ENCODE measurements at places on chromosomes 4 and X. TPM values are rescaled to one million over a fixed set of nuclear protein-coding genes. Genes with fewer than 3 reads are reported as not detected.

Gene KLHL34
- 0.16 TPM for total RNA-seq

Gene HPGD
- 30.2 TPM for total RNA-seq

Gene NEXMIF
- 0.06 TPM for total RNA-seq

Gene KLHL5
- 26.2 TPM for total RNA-seq

Gene ODAPH
- 3.8 TPM for total RNA-seq

Gene MEPE
- total RNA-seq = not detected

Gene RGS12
- total RNA-seq = 5.0 TPM

Gene ANKRD17
- total RNA-seq = 57.5 TPM

Gene VCX3A
- not detected for total RNA-seq

Gene TRO
- 3.2 TPM for total RNA-seq

Gene OPRPN
- total RNA-seq = not detected

Gene CCKAR
- not detected for total RNA-seq
